ENCODE measurements at places on chromosomes 2 and 18.

DNA sequence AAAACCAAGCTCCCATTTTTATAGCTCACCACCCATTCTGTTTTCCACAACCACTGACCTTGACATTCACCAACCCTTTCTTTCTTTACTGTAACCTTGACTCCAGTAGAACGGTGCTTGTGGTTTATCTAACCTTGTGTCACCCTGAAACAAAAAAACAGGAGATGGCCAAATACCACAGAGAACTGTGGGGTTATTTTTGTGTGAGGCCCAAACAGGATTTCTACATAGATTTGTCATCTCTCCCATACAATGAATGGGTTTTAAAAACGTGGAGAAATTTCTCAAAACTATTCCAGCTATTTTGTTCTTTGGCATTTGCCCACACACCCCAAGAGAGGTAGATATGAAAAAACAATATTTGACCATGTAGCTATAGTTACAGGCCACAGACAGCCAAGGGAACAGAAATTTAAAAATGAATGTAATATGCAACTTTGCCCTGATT, 231.3 kb upstream of the TANK start:
- DNase-seq: no peak

DNA sequence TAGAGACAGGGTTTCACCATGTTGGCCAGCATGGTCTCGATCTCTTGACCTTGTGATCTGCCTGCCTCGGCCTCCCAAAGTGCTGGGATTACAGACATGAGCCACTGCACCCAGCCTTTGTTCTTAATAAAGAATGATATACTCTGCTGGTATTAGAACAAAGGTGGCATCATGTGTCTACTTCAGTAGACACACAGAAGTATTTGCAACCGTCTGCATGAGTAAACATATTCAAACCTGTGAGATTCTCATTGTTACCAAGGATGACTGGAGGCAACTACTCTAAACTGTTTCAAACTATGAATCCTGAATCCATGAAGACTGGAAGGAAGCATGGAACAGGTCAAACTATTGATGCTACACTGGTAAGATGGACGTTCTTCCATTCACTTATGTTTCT, 32.1 kb downstream of the MBD2 start:
- DNase-seq: no peak

GRCh38 chr2:170148161-170148560, 29.8 kb upstream of the MYO3B start:
- DNase-seq: no peak

DNA sequence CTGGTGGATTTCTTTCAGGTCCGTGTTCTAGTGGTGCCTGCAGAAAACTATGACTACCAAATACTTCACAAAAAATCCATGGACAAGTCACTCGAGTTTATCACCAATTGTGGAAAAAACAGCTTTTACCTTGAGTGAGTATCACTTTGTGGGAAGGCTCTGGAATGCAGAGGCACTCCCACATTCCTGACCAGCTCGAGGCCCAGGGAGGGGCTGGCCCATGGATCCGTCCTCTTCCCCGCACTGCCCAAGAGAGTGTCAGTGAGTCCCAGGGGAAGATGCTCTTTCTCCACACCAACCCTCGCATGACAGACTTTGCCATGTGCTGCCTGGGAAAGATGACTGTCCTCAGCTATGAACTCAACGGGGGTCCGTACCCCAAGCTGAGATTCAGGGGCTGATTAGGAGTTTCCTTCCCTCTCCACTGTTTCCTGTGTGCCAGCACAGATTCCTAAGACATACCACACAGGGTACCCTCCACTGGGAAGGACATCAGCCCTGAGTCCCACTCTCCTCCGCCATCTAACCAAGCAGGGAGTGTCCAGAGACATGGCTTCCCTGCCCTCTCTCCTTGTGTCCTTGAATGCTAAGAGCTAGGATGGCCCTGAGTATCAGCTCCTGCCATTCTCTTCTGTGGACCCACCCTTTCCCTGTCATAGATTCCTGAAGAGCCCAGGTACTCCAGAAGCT, 155.9 kb downstream of the LAMA3 start:
- no peak for DNase-seq

DNA sequence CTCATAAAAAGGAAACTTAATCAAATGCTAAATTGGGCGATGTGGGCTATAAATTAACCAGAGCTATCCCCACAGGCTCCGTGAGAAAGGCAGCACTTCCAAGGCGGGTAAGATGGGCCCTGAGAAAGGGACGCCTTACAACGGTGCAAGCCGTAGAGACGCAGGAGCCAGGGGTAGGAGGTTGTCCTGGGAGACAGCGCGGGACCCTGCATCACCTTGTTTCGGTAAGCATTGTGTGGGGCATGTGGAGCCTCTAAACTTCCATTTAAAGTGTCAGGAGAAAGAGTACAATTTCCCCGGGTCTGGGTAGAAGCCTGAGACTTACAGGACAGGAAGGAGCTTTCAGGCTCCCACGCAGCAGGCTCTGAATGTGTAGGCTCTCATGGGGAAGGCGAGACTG, 1.2 kb upstream of the PER2 start:
- DNase-seq: no peak

DNA sequence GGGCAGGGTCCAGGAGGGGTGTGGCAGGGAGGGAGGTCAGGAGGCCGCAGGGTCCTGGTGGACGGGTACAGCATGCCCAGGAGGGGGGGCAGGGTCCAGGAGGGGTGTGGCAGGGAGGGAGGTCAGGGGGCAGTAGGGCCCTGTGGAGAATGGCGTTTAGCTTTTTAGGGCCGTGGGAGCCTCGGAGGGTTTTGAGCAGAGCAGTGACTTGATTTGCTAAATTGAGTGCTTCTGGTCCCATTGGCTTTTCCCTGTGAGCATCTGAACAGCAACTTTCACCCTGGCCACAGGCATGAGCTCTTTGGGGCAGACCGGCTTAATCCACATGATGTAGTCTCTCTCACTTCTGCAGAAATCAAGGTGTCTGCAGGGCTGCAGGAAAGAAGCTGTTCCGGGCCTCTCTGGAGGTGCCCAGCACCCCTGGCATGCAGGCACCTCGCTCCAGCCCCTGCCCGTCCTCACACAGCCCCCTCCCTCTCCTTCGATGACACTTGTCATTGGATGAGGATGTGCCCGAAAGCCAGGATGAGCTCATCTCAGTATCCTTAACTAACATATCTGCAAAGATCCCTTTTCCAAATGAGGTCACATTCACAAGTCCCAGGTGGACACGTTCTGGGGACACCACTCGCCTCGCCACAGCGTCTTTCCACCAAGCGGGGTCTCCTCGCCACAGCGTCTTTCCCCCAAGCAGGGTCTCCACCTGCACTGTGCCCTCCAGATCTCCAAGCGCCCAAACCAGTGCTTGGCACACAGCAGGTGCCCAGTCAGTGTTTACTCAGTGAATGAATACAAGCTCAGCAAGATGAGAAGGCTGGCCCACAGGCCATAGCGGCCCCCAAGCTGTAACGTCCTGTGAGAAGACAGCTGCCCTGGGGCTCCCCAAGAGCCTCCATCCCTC, 94.0 kb downstream of the NDUFA10 start:
- DNase-seq: no peak
